Activated CD4-positive, alpha-beta memory T cell treated with anti-CD3 and anti-CD28 coated beads for 36 hours (primary cell): ENCODE measurements at places on chromosomes 1 and 21.

- peaks cover 17% of the 10 kb centered on the region for H3K27me3 ChIP-seq
- no peak for DNase-seq
- no peak overlapping the region for H3K27ac ChIP-seq
- H3K36me3 ChIP-seq = no peaks in the 10 kb centered on the region
- H3K4me3 ChIP-seq = no peak overlapping the region
Observed at GRCh38 chr21:31993826-31994825, 121.3 kb downstream of the HUNK start.

DNA sequence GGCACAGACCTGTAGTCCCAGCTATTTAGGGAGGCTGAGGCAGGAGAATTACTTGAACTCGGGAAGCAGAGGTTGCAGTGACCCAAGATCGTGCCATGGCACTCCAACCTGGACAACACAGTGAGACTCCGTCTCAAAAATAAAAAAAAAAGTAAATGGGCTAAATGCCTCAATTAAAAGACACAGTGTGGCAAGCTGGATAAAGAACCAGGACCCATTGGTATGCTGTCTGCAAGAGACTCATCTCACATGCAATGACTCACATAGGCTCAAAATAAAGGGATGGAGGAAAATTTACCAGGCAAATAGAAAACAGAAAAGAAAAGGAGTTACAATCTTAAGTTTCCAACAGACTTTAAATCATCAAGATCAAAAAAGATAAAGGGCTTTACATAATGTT lies 40.3 kb downstream of the ACBD6 start:
- no peaks in the 10 kb centered on the region for H3K27me3 ChIP-seq
- no peak for DNase-seq
- no peak overlapping the region for H3K4me3 ChIP-seq

- peaks cover 3% of the 10 kb centered on the region for H3K4me1 ChIP-seq
- no peak overlapping the region for H3K27ac ChIP-seq
- H3K36me3 ChIP-seq = no peaks in the 10 kb centered on the region
- DNase-seq = no peak
- H3K4me3 ChIP-seq = no peak overlapping the region
- peaks cover 13% of the 10 kb centered on the region for H3K27me3 ChIP-seq
Observed at GRCh38 chr1:7721940-7722669, 49.0 kb upstream of the VAMP3 start.

- H3K36me3 ChIP-seq = no peaks in the 10 kb centered on the region
- H3K4me1 ChIP-seq = no peaks in the 10 kb centered on the region
- DNase-seq = no peak
- H3K4me3 ChIP-seq = no peak overlapping the region
Observed at GRCh38 chr1:118947003-118947765, 41.0 kb downstream of the TBX15 start.

DNA sequence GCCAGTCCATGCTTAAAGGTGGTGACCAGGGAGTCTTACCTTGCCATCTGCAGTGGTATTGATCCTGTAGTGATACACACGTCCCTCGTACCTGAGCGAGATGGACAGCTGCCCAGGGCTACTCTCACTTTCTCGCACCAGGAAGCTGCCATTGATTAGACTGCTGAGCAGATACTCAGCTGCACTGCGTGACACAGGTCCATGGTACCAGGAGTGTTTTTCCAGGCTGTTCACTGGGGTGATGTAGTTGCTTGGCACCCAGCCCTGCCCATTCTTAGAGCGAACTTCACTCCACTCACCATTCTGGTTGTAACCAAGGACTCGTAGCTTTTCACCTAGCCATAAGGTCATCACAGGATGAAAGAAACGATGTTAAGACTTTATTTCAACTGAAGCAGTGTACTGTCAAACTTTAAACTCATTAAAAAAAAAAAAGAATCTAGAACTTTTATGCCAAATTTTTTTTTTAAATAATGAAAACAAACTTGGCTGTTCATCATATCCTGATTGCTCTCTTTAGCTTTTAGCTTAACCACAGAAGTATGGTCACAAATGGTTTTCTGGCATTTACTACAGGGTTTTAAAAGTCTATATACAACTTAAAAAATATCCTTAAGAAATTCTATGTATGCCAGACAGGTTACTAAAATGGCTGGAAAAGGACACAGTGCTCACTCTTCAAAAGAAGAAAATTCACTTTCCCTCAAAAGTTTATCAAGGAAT lies 44.6 kb downstream of the TOR3A start:
- H3K36me3 ChIP-seq = no peaks in the 10 kb centered on the region
- no peak overlapping the region for H3K27ac ChIP-seq
- H3K27me3 ChIP-seq = no peaks in the 10 kb centered on the region
- no peak overlapping the region for H3K4me3 ChIP-seq
- H3K4me1 ChIP-seq = peaks cover 26% of the 10 kb centered on the region
- no peak for DNase-seq

DNA sequence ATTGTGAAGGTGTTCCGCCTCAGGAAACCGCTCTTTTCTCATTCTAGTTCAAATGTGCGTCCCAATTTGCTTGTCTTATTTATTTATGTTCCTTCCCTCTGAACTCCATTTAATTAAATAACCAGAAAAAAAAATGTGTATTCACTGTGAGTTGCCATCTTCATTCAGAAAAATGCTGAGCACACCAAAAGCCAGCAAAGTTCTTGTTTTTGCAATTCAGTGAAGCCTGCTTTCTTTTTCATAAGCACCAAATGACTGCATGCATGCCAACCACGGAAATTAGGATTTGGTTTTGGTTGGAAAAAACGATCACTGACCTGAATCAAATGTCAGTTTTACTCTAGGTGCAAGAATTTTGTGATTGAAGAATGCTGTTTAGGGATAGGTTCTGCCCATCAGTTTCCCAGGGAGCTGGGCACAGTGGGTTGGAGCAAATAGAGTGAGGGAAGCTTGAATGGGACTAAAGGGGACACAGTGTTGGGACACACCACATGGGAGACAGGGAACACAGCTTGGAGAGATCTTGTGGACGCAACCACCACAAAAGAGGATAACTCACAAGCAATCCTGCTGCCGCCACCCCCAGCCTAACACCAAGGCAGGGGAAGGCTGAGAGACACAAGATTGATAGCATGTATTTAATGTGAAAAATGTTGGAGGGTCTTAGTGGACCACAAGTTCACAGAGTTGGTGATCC lies 183.4 kb upstream of the GALNT2 start:
- H3K27ac ChIP-seq = no peak overlapping the region
- DNase-seq = no peak
- H3K27me3 ChIP-seq = peaks cover 18% of the 10 kb centered on the region
- H3K4me3 ChIP-seq = no peak overlapping the region

DNA sequence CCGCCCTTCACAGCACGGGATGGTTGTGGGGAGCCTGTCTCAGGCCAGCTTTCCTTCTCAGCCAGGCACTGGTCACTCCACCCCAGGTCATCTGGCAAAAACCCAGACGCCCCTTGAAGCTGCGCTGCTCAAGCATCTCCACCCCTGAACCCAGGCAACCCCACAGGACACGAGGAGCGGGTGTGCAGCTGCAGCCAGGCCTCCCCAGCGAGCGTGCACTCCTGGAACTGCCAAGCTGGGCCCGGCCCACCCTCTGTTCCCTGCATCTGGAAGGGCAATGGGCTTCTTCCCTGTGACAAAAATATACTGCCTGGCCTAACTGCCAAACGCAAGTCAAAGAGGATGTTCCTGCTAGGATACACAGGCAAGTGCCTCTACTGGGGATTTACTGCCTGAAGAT lies 39.7 kb downstream of the SLC66A1 start:
- H3K4me3 ChIP-seq = no peak overlapping the region
- no peaks in the 10 kb centered on the region for H3K4me1 ChIP-seq
- no peaks in the 10 kb centered on the region for H3K27me3 ChIP-seq
- DNase-seq = no peak

GRCh38 chr21:25722631-25723030 lies 12.1 kb downstream of the ATP5PF start:
- no peaks in the 10 kb centered on the region for H3K4me1 ChIP-seq
- H3K4me3 ChIP-seq = no peak overlapping the region
- H3K36me3 ChIP-seq = peaks cover 29% of the 10 kb centered on the region
- DNase-seq = no peak

- H3K27me3 ChIP-seq = peaks cover 24% of the 10 kb centered on the region
- H3K27ac ChIP-seq = no peak overlapping the region
- no peaks in the 10 kb centered on the region for H3K4me1 ChIP-seq
- DNase-seq = no peak
Observed at GRCh38 chr1:38777464-38777957, 82.1 kb downstream of the RRAGC start.

DNA sequence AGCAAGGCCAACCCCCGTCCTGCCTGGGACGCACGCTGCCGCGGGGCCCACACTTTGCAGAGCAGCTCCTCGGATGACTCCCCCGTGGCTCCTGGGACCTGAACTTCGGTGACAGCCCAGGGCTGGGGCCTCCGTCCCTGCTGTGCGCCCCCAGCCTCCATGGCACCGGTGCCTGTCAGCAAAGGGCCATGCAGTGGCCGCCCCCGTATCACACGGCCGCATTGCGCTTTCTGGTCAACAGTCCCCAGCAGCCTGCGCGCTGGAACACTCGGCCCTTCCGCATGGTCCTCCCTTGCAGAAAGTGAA lies 18.0 kb downstream of the NADK start:
- DNase-seq = no peak
- H3K27ac ChIP-seq = no peak overlapping the region
- no peaks in the 10 kb centered on the region for H3K27me3 ChIP-seq
- peaks cover 26% of the 10 kb centered on the region for H3K36me3 ChIP-seq

- no peak overlapping the region for H3K27ac ChIP-seq
- no peak overlapping the region for H3K4me3 ChIP-seq
- H3K4me1 ChIP-seq = no peaks in the 10 kb centered on the region
- H3K36me3 ChIP-seq = no peaks in the 10 kb centered on the region
- H3K27me3 ChIP-seq = peaks cover 41% of the 10 kb centered on the region
Observed at GRCh38 chr21:38472412-38473108, 25.7 kb downstream of the ERG start.

DNA sequence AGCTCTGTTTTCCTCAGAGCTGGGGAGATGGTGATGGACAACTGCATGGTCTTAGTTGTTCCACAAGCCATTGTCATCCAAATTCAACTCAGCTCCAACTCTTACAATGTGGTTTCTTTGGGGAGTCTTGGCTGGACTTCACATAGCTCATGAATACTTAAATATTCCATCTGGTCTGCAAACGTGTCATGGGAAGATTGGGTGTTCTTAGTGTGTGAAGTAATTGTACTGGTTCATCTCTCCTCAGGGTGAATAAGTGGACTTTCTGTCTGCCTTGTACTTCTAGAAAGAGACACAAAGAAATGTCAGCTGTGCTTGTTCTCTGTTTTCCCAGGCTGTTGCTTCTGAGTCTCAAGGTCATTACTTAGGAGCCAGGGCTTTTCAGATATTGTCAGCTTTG lies 106.6 kb downstream of the VPS13D start:
- DNase-seq = no peak
- H3K36me3 ChIP-seq = peaks cover 26% of the 10 kb centered on the region
- no peak overlapping the region for H3K4me3 ChIP-seq
- H3K27ac ChIP-seq = no peak overlapping the region

- H3K4me1 ChIP-seq = peaks cover 37% of the 10 kb centered on the region
- peak within 1 kb of the TSS; percentile 92 for H3K4me3 ChIP-seq
- H3K27me3 ChIP-seq = no peaks in the 10 kb centered on the region
- peak; percentile 87 for DNase-seq
Observed at GRCh38 chr1:27872059-27872801, at the start of gene THEMIS2. Gene THEMIS2, plus strand, starts transcription at chr1:27872544. Its CDS starts 28 bp downstream, at chr1:27872572.

- H3K4me3 ChIP-seq = no peak overlapping the region
- H3K27ac ChIP-seq = no peak overlapping the region
- peaks cover 5% of the 10 kb centered on the region for H3K27me3 ChIP-seq
- no peaks in the 10 kb centered on the region for H3K36me3 ChIP-seq
Observed at GRCh38 chr1:248804771-248805681, 20.7 kb downstream of the SH3BP5L start.

GRCh38 chr1:231157311-231157710 lies 4.5 kb upstream of the TRIM67 start:
- H3K27ac ChIP-seq = no peak overlapping the region
- H3K4me3 ChIP-seq = no peak overlapping the region
- H3K27me3 ChIP-seq = peaks cover 43% of the 10 kb centered on the region
- DNase-seq = no peak
- no peaks in the 10 kb centered on the region for H3K36me3 ChIP-seq

GRCh38 chr21:37266515-37267221 lies 466 bp downstream of the VPS26C start:
- H3K36me3 ChIP-seq = peaks cover 3% of the 10 kb centered on the region
- peak overlapping the region; percentile 99 for H3K27ac ChIP-seq
- DNase-seq = no peak
- H3K27me3 ChIP-seq = no peaks in the 10 kb centered on the region
- H3K4me3 ChIP-seq = peak overlapping the region; percentile 95

DNA sequence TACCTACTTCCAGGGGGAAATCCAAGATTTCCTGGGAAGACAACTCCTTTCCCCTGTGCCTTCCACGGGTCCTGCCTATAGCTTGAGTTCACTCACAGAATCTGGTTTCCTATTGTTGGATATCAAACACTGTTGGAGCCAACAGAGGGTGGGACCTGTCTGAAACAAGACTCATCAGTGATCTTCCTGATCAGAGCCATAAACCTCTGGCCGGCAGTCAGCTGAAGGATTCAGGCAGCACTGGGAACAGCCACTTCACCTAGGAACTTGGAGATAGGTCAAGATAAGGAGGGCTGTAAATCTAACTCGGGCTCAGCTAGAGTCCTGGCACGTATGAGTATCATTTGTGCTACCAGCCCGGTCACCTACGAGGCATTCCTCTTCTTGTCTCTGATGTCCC lies 23.3 kb downstream of the SH3BP5L start:
- H3K27ac ChIP-seq = no peak overlapping the region
- H3K27me3 ChIP-seq = peaks cover 5% of the 10 kb centered on the region
- H3K36me3 ChIP-seq = no peaks in the 10 kb centered on the region
- no peaks in the 10 kb centered on the region for H3K4me1 ChIP-seq

- H3K4me1 ChIP-seq = no peaks in the 10 kb centered on the region
- H3K4me3 ChIP-seq = no peak overlapping the region
- DNase-seq = no peak
- H3K27ac ChIP-seq = no peak overlapping the region
- no peaks in the 10 kb centered on the region for H3K27me3 ChIP-seq
Observed at GRCh38 chr1:245906207-245906606, 600.9 kb downstream of the SMYD3 start.

DNA sequence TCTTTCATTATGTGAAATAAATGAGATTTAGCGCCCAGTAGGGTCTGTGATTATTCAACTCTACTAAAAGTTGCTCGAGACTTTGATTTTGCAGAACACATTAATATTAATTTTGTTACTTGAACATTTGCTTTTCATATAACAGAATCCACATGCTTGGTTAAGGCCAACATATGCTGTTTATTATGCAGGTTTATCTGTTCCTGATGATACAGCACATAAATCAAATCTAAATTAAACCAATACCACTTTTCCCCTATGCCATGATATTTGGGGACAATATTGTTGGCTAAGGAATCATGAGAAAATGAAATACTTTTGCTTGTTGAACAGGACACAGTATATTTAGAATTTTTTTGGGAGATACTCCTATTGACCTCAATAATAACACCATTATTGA lies 291.1 kb downstream of the USP25 start:
- H3K4me1 ChIP-seq = no peaks in the 10 kb centered on the region
- H3K4me3 ChIP-seq = no peak overlapping the region
- peaks cover 1% of the 10 kb centered on the region for H3K27me3 ChIP-seq
- no peaks in the 10 kb centered on the region for H3K36me3 ChIP-seq

- H3K36me3 ChIP-seq = no peaks in the 10 kb centered on the region
- H3K4me1 ChIP-seq = peaks cover 18% of the 10 kb centered on the region
- no peak overlapping the region for H3K27ac ChIP-seq
Observed at GRCh38 chr1:53369761-53370160, 41.9 kb upstream of the LRP8 start.

- no peak overlapping the region for H3K4me3 ChIP-seq
- peaks cover 11% of the 10 kb centered on the region for H3K27me3 ChIP-seq
- DNase-seq = no peak
- H3K36me3 ChIP-seq = no peaks in the 10 kb centered on the region
- H3K4me1 ChIP-seq = peaks cover 27% of the 10 kb centered on the region
Observed at GRCh38 chr21:38268864-38269575, 12.2 kb downstream of the KCNJ15 start.

- no peaks in the 10 kb centered on the region for H3K36me3 ChIP-seq
- no peaks in the 10 kb centered on the region for H3K27me3 ChIP-seq
- H3K4me1 ChIP-seq = peaks cover 5% of the 10 kb centered on the region
- no peak overlapping the region for H3K27ac ChIP-seq
Observed at GRCh38 chr1:2208309-2209239, 14.0 kb upstream of the FAAP20 start.
